ENCODE measurements at places on chromosomes 7 and 10.

DNA sequence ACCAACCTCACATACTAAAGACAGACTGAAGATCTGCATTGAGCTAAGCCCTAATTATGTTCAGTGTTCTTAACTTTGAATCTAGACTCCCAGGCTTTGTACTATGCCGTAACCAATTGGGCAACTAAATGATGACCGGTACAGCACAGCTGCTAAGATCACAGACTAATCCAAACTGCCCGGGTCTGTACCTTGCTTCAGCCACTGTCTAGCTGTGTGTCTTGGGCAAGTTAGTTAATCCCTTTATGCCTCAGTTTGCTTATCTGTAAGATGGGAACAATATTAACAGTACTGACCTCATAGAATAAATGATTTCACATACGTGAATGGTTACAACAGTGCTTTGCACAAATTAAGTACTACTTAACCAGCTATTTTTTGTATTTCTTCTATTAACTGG lies 205.8 kb upstream of the NFE2L3 start:
- no peak for DNase-seq

DNA sequence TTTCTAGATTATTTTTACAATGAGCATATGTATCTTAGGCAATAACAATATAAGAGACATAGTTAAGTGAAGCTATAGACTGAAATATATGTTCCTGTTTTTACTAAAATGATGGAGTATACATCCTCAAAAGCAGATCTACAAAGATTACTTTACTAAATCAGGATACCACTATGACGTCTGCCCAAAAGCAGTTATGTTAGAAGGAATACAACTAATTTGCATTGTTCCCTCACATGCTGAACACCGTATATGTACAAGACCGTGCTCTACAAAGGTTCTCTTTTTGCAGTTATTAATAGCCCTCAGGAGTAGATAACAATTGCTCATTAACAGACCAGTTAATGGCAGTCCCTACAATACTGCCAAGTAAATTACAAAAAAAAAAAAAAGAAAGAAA lies 137.5 kb downstream of the CD36 start:
- no peak for DNase-seq

DNA sequence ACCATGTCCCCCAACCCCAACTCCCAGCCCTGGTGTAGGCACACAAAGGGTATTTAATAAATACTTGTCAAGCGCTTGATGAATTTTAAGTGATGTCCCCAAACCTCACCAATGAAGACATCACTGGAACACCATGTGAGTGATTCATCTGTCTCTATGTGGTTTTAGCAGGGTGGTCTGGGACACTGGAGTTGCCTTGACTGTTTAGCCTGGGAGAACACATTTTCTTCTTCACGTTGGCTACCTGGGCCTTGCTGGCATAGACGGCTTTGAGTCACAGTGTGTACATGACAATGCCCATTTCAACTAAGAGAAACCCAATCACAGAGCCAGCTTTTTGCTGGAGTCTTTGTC lies 24.8 kb upstream of the SHH start:
- no peak for DNase-seq

DNA sequence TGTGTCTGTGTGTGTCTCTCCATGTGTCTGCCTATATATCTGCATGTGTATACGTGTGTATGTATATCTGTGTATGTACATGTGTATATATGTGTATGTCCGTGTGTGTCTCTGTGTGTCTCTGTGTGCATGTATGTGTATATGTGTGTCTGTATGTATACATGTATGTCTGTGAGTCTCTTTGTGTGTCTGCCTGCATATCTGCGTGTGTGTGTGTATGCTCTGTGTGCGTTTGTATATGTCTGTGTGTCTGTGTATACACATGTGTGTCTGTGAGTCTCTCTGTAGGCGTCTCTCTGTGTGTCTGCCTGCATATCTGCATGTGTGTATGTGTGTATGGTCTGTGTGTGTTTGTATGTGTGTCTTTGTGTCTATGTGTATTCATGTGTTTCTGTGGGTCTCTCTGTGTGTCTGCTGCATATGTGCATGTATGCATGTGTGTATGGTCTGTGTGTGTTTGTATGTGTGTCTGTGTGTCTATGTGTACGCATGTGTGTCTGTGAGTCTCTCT lies 23.7 kb upstream of the KLF6 start:
- DNase-seq: no peak

DNA sequence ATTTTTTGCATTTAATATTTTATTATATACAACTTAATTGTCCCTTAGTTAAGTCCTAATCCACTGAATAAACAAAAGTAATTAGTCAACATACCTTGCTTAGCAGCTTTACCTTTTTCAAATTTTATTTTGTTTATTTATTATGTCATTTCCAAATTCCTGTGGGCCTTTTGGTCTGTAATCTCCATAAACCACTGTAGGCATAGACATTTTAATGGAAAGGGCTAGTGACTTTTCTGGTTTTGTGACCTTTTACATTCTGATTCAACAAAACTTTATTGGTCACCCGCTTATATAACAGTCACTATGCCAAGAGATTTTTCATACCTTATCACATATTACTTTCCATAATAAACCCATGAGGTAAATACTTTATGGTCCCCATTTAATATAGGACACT lies 181.3 kb upstream of the PRPS1L1 start:
- no peak for DNase-seq

DNA sequence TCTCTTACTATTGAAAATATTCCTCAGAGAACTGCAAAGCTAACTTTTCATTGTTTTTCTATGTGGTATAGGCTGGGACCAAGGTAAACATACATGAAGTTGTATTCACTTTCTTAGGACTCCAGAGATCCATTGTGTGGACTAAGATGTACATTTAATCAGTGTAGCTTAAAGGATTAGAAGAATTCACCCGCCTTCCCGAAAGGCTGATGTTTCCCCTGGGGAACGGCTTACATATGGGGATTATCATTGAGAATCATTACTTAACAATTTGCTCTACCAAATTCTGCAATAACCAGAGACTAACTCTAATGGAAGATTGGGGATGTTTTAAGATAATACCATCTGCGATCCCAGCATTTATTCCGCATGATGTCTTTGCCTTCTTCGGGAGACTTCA lies 257.1 kb upstream of the KIAA1217 start:
- DNase-seq: no peak

DNA sequence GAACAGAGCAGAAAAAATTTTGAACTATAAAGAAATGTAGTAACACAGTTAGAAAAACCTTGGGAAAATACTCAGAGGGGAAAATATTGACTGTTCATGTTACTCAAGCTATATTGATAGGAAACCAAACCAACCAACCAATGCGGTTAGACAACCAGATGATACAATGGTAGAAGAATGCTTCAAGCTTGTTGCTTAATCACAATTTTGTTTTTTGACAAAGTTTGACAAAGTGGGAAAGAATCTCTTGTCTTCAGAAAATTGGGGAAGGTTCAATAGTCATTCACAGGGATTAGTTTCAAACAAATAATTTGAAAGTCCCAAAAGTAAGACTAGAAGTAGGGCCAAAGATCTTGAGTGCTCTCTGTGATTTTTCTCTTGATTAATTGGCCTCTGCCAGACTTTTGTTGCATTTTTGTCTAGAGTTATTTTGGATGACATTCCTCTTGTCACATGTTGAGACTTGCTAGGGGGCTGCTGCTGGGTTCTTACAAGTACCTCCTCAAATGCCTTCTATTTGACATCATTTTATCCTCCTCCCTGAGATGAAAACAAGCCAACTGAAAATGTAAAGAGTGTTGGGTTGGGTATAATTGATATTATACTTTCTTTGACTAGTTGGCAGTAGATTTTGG lies 233.1 kb upstream of the PHYHIPL start:
- no peak for DNase-seq

DNA sequence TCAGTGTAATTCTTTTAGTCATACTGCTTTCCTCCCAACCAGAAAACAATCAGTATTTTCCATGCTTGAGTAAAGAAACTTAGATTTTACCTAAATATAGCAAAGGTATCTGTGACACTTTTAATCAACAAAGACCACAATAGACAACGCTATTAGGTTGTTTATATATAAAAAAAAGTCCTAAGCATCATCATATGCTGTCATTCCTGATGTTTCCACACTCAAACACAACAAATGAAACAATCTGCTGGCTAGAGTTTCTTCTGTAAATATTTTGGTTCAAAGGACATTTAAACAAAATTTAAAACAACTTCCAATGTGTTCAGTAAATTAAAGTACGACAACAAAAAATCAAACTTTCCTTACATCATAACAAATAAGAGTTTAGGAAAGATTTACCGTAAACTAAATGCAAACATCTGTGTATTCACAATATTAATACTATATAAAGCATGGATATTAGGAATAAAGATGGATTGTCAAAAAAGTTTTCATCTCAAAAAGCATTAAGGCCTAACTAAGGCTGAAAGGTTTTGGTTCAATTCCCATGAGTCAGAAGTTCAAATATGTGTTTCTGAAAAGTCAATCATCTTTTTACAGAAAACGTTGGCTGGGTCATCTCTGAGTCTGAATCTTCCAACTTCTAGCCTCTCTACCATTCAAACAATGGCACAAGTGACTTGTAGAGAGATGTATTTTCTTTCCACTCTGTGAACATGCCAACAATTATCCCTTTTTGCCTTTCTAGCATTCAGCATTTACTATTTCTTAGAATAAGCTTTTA lies 157.1 kb downstream of the CRPPA start:
- no peak for DNase-seq

- DNase-seq: no peak
Observed at GRCh38 chr7:71173955-71174354, 42.0 kb downstream of the GALNT17 start.

GRCh38 chr10:131757285-131758058 lies 143.3 kb upstream of the PPP2R2D start:
- no peak for DNase-seq

DNA sequence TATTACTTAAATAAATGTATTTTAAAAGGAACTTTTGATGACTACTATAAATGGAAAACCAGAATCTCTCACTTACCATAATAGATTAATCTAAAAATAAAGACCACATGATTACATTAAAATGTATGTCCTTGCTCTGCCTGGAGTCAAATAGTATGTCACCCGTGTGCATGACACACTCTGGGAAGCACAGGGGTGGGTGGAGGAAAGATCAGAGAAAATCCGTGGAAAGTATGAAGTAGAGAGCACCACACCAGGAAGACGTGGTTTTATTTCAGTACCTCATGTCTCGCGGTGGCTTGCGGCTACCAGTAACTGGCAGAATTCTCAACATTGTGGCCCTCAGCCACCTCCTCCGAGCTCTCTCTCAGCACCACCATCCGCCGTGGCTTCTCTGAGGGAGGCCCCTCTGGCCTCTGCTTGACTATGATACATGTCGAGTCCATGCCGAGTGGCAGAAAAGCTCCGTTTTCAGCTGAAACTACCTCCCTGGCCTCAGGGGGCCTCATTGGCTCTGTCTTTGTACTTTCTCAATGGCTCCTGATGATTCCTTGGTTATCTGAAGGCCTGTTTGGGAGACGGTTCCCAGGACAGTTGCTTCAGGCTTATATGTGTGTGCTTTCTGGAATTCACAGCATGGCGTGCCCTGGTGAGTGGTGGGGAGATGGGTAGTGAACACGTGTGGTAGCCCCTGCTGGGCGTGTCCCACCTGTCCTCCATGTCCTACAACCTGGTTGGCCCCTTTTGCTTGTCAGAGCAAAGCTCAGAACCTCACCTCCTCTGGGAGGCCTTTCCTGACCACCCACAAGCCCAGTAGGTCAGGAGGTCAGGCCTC lies 49.8 kb downstream of the LHPP start:
- no peak for DNase-seq

DNA sequence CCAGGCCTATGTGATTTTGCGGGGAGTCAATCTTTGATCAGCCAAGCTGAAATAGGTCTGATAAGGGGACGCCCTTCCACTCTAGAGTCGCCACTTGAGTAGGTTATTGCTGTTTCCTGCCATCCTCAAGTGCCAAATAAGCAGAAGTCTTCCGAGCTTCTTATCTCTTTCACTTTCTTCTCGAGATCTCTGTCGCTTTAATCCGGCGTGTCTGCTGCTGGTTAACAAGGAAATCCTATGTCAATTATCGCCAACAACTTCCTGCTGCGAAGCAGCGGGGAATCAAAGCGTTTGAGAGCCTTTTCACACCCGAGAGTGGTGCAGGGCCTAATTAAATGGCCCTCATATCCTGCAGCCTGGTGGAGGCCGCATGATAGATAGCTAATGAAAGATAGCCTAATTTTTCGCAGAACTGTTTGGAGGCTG lies 215.9 kb downstream of the RAB11FIP2 start:
- DNase-seq: peak; percentile 0

DNA sequence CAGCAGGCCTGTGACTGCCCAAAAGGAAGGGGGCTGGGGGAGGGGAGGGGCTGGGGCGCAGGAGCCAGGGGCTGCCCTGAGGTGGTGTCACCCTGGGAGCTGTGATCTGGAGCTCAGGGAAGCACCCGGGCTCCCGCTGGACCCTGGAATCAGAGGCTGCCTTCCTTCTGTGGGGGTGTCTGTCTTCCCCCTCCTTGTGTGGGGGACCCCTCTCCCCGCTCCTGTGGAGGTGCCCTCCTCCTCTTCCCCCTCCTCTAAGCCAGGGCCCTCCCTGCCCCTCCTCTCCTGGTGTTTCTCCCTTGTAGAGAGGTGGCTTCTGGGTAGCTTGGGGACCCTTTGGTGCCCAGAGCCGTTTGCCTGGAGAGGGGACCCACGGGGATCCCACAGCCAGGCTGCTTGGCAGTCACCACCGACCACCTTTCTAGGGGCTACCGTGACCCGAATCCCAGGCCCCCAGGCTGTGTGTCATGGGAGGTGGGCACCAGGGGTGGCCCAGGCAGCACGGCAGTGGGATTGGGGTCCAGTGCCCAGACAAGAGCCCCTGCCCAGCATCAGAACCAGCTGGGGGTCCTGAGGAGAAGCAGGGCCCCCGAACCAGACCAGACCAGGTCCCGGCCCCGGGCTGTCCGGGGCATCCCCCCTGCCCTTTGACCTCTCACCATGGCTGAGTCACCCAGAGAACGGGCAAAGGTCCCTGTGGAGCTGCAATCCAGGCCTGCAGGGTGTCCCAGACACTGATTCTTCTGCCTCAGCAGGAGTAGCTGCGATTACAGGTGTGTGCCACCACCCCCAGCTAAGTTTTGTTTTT lies 741 bp downstream of the PRAP1 start:
- no peak for DNase-seq

DNA sequence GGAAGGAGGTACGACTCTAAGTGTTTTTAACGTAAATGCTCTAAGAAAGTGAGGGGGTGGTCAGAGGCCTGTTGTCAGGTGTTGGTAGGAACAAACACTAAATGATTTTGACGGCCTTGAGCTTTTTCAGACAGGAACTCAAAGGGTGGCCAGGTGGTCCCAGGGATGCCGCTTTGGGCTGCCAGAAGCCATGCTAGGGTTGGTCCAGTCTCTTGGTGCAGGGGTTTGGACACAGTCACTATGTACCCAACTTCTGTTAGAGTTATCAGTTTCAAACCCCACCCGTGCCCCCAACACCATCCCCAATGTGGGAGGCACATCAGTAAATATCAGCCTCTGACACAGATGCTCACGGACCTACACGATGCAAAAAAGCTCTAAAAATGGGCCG lies 9.3 kb downstream of the ATP6V0E2 start:
- DNase-seq: no peak

GRCh38 chr10:13492493-13493180 lies 36.2 kb downstream of the BEND7 start:
- no peak for DNase-seq

GRCh38 chr10:55043540-55043939 lies 242.5 kb upstream of the PCDH15 start:
- no peak for DNase-seq

Data from stimulated activated CD8-positive, alpha-beta memory T cell treated with anti-CD3 and anti-CD28 coated beads, Interleukin-15, amount 100 ng/mL, for 48 hours (primary cell).